ENCODE measurements at places on chromosomes 2 and 18.

- no peak for DNase-seq
Observed at GRCh38 chr2:62705859-62706720, 577 bp downstream of the EHBP1 start.

DNA sequence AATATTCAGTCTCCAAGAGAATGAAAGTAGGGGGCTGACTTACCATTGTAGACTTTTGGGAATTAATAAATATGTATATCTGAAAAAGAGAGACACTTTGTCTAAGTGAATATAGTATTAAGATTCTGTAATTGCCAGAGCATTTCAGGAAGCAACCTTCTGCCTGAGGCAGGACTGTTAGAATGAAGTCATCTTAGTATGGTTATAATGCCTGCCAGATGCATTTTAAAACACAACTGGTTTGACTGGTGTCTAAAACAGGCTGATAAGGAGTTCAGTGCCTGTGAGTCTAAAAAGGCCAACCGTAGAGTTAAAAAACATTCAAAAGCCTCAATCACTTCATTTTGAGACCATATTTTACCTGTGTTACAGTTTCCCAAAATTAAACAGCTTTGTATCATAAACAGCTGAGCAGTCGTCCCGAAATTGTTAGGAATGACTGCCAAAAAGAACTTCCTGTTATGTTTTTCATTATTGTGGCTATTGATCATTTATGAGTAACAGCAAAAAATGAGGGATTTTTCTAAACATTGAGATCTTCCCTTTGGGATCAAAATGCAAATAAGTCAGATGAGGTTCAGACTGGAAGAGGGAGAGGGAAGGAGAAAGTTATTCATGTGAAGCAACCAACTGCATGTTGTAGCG lies 443.9 kb downstream of the PID1 start:
- no peak for DNase-seq

DNA sequence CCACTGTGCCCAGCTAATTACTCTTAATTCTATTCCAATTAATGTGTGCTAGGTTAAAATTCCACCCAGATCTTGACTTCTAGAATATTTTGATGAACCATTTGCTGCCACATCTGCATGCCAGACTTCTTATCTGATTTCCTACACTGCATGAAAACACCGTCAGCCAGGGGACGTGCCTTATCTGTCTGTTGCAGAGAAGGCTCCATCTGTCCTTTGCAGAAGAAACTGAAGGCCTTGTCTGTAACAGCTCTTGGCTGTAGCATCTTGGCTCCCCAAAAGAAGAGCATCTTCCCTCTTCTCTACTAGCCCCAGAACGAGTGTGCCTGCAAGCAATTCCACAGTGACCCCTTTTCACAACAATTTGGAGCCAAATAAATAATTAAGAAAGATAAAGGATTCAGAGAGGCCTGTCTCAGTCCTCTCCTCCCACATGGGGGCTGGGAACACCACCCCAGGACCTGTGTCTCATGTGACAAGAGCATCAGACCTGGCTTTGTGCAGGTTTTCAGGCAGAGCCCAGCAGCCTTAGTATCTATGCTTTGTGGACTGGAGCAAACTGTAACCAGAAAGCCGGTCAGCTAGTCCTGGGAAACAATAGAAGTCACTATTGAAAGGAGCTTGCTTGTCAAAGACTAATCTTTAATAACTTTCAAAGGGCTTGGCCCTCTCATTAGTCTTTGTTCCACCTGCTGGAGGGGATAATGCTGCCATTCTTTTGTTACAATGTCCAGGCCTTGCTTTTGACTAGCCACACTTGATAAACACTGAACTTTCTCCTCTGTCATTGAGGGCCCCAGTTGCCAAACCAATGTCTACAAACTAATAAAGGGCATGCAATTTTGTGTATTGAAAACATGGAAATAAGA lies 84.0 kb upstream of the NEUROD1 start:
- DNase-seq, result no peak

DNA sequence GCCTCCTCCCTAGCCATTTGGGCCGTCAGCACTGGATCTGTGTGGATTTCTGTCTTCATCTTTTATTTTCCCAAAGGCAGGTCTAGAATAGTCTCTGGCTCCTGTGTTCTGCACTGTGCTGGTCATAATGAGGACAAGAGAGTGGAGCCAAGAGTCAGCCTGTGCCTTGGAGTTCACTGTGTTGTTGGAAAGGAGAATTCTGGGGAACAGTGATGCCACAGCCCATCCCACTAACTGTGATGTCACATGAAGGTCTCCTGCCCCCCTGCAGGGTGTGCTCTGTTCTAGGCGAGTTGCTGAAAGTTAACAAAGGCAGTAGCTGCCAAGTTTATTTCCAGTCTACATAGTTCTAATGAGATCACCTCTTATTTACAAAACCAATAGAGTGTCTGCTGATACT lies 248.5 kb downstream of the TPGS2 start:
- DNase-seq, result no peak

DNA sequence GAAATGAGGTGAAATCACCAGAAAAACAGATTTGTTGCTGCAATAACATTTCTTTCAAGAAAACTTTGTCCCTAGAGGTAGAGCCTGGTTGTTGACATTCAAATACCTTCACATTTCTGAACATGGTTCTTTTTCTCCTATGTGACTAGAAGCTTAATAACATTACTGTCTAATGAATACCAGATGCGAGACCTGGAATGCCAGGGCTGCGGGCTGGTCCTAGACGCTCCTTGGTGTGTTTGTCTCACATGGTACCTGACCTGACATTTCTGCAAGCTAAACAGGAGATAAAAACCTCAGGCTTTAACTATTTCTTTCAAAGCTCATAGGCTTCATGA lies 38.5 kb downstream of the ACKR3 start:
- DNase-seq, result no peak
